ENCODE measurements at places on chromosomes 7 and 10.

DNA sequence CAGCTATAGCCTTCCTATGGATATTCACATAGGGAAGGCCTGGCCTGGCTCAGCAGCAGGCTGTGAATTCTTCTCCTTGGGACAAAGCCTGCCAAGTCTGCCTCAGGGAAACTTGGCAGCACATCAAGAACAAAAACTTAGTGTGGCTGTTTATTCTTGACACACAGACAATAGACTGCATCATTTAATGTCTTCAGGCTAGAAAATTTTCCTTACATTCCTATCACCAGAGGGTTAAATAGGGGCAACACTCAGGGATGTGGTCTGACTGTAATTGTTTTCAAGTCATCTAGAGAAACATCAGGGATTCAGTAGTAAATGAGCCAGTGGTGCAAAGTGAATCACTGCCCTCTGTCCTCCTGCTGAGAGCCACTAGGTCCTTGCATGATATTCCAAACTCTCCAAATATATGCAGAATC, 137.3 kb downstream of the SEMA3C start:
- no peaks in the 10 kb centered on the region for H3K36me3 ChIP-seq
- no peak overlapping the region for H3K4me3 ChIP-seq
- no peak for ATAC-seq

GRCh38 chr7:30391806-30392205, 86.8 kb downstream of the NOD1 start:
- H3K27ac ChIP-seq, result no peak overlapping the region
- H3K36me3 ChIP-seq, result no peaks in the 10 kb centered on the region
- H3K27me3 ChIP-seq, result no peaks in the 10 kb centered on the region
- ATAC-seq, result no peak
- H3K4me3 ChIP-seq, result no peak overlapping the region
- H3K4me1 ChIP-seq, result no peaks in the 10 kb centered on the region

GRCh38 chr7:148434181-148434757, 156.3 kb upstream of the C7orf33 start:
- H3K27ac ChIP-seq, result no peak overlapping the region
- ATAC-seq, result no peak
- no peaks in the 10 kb centered on the region for H3K27me3 ChIP-seq
- no peaks in the 10 kb centered on the region for H3K36me3 ChIP-seq

DNA sequence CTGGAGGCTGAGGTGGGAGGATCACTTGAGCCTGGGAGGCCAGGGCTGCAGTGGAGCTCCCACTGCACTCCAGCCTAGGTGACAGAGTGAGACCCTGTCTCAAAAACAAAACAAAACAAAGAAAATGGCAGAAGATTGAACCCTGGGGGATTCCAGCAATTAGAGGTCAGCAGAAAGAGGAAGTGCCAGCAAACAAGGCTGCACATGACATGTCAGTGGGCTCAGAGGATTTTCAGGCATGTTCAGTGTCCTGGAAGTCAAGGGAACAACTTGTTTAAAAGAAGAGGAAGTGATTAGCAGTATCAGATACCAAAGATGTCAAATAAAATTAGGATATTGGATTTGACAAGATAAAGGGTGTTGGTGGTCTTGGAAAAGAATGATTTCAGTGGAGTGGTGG, 32.3 kb downstream of the RAB18 start:
- H3K4me3 ChIP-seq, result no peak overlapping the region
- no peak for ATAC-seq
- no peak overlapping the region for H3K27ac ChIP-seq
- no peaks in the 10 kb centered on the region for H3K27me3 ChIP-seq

DNA sequence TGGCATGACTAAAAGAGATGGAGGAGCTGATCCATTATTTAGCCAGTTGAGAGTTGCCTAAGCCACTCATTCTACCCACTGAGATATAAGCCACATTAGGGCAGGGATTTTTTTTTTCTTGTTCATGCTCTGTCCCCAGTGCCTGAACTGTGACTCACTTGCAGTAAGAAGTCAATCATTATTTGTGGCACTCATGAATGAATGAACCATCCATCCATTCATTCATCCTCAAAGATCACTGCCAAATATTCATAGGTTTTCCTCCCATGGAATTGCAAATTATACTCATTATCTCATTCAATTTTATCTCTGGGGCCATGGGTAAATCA, 22.8 kb upstream of the ARID5B start:
- H3K36me3 ChIP-seq, result no peaks in the 10 kb centered on the region
- ATAC-seq, result peak; percentile 52
- H3K27ac ChIP-seq, result no peak overlapping the region
- H3K4me3 ChIP-seq, result no peak overlapping the region
- H3K27me3 ChIP-seq, result peaks cover 6% of the 10 kb centered on the region

- peak overlapping the region; percentile 97 for H3K27ac ChIP-seq
- H3K4me1 ChIP-seq, result peaks cover 16% of the 10 kb centered on the region
- ATAC-seq, result peak; percentile 76
These were observed 162.0 kb downstream of the KLF6 start for GRCh38 chr10:3622845-3623621.

DNA sequence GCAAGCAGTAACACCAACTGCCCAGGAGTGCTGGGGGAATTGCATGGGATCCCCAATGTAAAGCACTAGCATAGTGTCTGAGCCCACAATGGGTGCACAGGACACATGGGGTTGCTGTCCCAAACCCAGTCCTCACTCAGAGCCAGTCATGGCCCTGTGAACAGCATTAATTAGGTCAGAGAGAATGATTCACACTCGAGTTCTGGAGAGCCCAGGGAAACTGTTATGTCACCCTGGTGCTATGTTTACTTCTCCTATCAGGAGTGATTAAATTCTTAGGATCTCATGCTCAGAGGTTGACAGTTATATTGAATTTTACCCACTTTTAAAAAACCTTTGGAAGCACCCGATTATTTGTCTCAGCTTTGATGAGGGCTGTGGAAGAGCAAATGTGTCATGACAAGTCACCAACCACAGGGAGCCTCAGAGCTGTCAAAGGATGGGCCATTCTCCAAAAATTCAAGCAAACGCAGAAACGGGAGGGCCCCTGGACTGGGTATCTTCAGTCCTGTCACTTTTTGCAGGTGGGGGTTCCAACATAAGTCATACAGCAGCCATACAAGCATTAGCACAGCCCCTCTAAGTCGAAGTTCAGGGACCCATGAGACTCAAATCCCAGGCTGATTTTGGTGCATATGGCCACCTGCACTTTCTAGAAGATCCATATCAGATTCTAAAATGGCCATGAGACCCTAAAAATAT, 1.3 kb upstream of the RASSF4 start:
- peaks cover 8% of the 10 kb centered on the region for H3K4me1 ChIP-seq
- no peaks in the 10 kb centered on the region for H3K27me3 ChIP-seq
- H3K36me3 ChIP-seq, result no peaks in the 10 kb centered on the region
- H3K27ac ChIP-seq, result peak overlapping the region; percentile 62
- ATAC-seq, result no peak
- H3K4me3 ChIP-seq, result peak overlapping the region; percentile 86

- no peaks in the 10 kb centered on the region for H3K4me1 ChIP-seq
- no peak overlapping the region for H3K4me3 ChIP-seq
- no peak for ATAC-seq
- H3K27ac ChIP-seq, result no peak overlapping the region
- H3K36me3 ChIP-seq, result no peaks in the 10 kb centered on the region
These were observed 445.6 kb downstream of the GFRA1 start for GRCh38 chr10:115827231-115828009.

DNA sequence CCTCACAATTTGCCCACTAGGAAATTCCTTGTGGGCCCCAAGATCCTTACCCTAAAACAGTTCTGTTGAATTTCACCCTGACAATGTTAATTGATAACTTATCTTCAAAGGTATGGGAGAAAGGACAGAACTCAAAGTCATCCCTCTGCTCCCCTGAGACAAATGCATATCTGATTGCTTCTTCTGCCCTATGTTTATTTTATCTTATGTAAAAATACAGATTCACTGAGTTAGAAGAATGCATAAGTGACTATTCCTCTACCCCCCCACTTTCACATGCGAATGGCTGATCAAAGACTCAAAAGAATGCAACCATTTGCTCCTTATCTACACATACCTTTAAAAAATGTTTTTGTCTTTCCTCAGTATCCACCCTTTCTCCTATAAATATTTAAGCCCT, 235.7 kb upstream of the SEMA3C start:
- H3K4me1 ChIP-seq, result no peaks in the 10 kb centered on the region
- no peak overlapping the region for H3K4me3 ChIP-seq
- no peaks in the 10 kb centered on the region for H3K36me3 ChIP-seq

DNA sequence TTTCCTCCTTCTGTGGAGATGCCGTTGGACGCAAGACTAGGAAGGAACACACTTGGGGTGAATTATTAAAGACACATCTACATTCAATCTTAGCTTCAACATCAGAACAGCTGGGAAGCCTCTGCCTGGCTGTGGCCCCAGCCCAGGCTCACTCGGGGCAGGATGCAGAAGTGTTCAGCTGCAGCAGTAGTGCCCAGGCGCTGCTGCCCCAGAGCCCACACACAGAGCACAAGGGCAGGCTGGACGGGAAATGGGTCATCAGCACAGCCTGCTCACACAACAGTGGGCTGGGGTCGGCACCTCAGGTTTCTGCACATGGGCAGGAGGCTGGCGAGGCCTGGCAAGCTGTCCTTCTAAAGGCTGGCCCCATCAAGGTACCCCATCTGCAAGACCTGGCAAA, 42.5 kb downstream of the NOD1 start:
- peaks cover 76% of the 10 kb centered on the region for H3K36me3 ChIP-seq
- H3K4me1 ChIP-seq, result no peaks in the 10 kb centered on the region
- H3K4me3 ChIP-seq, result no peak overlapping the region
- H3K27me3 ChIP-seq, result no peaks in the 10 kb centered on the region
- no peak overlapping the region for H3K27ac ChIP-seq

DNA sequence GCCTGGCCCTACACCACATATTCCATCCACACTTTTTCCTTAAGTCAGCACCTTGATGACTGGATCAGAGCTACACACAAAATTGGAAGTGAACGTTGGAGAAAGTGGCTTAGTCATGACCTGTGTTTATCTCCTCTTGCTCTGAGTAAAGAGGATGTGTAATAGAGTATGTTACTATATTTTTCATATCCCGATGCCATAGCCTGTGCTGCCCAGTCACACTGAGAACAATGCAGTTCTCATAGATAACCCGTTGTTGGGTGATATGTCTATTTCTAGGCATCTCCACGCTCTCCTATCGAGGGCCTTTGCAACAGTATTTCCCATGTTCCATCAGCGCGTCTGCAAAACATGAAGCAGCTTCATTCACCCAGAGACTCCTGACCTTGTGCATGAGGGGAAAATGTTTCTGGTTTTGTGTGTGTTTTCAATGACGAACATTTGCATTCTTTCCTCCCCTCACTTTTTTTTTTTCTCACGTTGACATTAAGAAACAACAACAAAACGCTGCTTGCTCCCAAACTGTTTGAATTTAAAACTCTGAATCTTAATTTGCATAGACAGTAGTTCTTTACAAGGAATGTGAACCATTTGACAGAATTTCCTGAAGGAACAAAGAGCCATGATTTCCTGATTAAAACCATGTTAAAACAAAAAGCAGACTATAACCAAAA, 43.4 kb downstream of the GRK5 start:
- H3K27me3 ChIP-seq, result no peaks in the 10 kb centered on the region
- no peak overlapping the region for H3K27ac ChIP-seq
- peaks cover 26% of the 10 kb centered on the region for H3K4me1 ChIP-seq
- H3K36me3 ChIP-seq, result no peaks in the 10 kb centered on the region
- H3K4me3 ChIP-seq, result peak overlapping the region; percentile 10

DNA sequence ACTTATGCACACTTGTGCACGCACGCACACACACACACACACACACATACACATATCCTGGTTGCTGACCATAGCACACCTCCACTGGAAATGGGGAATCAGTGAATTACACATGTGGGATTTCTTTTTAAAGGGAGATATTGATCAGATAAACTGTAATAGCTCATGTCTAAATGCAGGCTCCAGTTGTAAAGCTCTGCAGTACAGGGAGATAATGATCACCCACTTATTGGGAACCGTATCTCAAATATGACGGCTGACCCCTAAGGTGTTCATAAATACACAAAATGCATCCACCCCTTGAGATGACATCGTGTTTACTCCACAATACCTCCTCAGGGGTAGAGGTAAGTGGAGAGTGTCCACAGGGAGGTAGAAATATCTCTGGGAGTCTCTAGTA, 79.2 kb downstream of the PLXNA4 start:
- no peak overlapping the region for H3K4me3 ChIP-seq
- no peaks in the 10 kb centered on the region for H3K27me3 ChIP-seq
- no peaks in the 10 kb centered on the region for H3K4me1 ChIP-seq
- no peaks in the 10 kb centered on the region for H3K36me3 ChIP-seq
- ATAC-seq, result no peak

DNA sequence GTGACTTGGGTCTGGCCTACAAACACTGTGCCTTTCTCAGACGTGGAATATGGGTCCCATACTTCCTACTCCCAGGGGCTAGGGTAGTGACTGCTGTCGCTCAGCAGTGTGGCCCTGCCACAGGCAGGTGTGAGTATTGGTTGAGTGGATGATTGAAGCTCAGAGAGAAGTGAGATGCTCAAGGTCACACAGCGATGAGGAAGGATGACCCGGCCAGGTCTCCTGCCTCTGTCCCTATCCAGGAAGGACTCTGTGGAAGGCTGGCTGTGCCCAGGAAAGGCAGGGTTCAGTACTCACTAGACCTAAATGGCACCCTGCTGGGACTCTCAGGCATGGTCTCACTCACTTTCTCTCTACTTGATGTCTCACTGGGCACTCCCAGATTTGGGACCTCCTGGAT, 2.8 kb downstream of the PRF1 start:
- ATAC-seq, result no peak
- no peaks in the 10 kb centered on the region for H3K27me3 ChIP-seq
- H3K27ac ChIP-seq, result no peak overlapping the region
- peaks cover 6% of the 10 kb centered on the region for H3K4me1 ChIP-seq
- H3K4me3 ChIP-seq, result no peak overlapping the region

DNA sequence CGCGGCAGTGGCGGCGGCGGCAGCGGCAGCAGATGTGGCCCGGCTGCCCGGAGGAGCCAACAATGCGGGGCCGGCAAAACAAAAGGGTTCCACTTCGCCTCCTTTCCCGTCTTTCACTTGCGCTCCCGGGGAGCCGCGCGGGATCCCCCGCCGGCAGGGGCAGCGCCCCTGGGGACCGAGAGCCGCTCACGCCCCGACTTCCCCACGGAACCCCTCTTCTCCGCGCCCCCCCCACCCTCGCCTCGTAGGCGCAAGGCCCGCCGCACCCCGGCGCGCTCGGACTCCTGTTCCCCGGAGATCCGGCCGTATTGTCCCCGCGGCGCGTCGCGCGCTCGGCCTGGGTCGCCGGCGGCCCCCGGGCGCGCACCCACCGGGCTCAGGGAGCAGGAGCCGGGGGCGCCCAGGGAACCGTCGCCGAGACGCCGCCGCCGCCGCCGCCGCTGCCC, 854 bp downstream of the CTBP2 start:
- H3K36me3 ChIP-seq, result peaks cover 5% of the 10 kb centered on the region
- H3K4me3 ChIP-seq, result no peak overlapping the region
- peaks cover 43% of the 10 kb centered on the region for H3K27me3 ChIP-seq
- no peaks in the 10 kb centered on the region for H3K4me1 ChIP-seq
- no peak overlapping the region for H3K27ac ChIP-seq
- no peak for ATAC-seq

DNA sequence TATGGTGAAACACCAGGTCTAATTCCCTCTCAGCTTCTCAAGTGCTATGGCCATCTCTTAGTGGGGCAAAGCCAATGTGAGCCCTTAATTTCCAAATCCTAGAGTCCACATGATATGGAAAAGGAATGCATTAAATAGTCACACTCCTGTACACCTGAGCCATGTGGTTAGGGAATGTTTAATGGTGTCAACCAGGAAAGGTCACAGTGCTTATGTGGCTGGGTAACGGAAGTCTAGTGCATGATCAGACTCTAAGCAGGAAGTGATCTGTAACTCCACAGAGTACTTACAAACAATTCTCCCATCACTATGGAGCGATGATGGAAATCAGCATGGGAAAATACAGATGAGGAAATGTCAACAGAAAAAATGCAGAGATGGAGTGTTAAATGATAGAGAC, 148.8 kb downstream of the MAGI2 start:
- H3K4me1 ChIP-seq, result no peaks in the 10 kb centered on the region
- no peaks in the 10 kb centered on the region for H3K36me3 ChIP-seq
- no peak overlapping the region for H3K4me3 ChIP-seq
